ENCODE measurements at places on chromosomes 6 and 20. TPM values are rescaled to one million over a fixed set of nuclear protein-coding genes. Genes with fewer than 3 reads are reported as not detected.

- DNase-seq: no peak
Measured at GRCh38 chr6:137806914-137807682, 60.0 kb upstream of the TNFAIP3 start.

GRCh38 chr6:30922447-30922852, 8.4 kb downstream of the VARS2 start:
- DNase-seq: peak; percentile 20

GRCh38 chr6:33732817-33733708, 13.6 kb downstream of the IP6K3 start:
- DNase-seq: no peak

- DNase-seq: no peak
Measured at GRCh38 chr6:88454658-88455057, 288.5 kb upstream of the CNR1 start.

DNA sequence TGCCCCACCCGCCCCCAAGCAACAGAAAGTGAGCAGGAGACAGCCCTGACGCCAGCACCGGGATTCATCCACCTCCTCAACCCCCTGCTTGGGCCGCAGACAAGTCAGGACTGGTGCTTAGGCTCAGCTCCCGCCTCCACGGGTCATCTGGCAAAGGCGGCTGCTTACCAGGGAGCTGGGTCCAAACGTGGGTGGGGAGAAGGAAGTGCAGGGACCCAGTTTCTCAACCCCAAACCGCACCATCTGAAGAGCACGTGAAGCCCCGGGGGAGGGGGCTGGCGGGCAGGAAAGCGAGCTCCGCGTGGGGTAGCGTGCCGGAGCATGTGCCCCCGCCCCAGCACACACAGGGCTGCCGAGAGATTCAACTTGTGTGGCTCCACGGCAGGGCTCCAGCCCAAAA, 87.2 kb downstream of the BMP7 start:
- DNase-seq: no peak

- DNase-seq: no peak
Measured at GRCh38 chr6:112695001-112695400, 347.9 kb downstream of the RFPL4B start.

- no peak for DNase-seq
Measured at GRCh38 chr20:32153771-32154170, 44.3 kb downstream of the TM9SF4 start.

Gene SIRPG
- not detected for total RNA-seq

DNA sequence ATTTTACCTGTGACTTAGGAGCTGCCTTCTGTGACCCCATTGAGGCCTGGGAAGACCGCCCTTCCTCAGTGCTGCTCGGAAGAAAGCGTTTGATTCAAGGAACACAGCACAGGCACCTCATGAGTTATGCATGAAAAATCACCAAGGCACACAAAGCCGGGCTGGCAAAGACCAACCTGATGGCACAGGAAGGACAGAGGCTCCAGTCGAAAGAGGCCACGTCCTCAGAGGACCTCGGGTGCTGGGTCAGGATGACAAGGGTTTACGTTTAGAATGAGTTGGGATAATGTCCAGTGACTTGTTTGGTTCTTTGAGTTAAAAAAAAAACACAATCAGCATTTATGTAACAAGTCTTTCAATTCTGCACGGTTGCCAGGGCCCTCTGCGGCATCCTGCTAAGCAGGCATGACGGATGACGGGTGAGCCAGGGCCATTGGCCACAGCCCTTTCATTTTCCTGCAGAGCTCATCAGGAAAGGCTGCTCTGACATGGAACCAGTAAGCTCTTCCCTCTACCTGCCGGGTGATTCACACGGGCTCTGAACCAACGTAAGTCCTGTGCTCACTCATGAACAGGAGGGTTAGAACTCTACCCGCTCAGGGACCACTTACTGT, 112.8 kb downstream of the DACT2 start:
- DNase-seq: no peak

Gene GSTA3
- total RNA-seq: not detected

Gene C6orf118
- not detected for total RNA-seq

- no peak for DNase-seq
Measured at GRCh38 chr6:63352544-63353285, 32.9 kb upstream of the LGSN start.

GRCh38 chr20:53672484-53673129, 79.0 kb upstream of the ZNF217 start:
- DNase-seq: no peak

DNA sequence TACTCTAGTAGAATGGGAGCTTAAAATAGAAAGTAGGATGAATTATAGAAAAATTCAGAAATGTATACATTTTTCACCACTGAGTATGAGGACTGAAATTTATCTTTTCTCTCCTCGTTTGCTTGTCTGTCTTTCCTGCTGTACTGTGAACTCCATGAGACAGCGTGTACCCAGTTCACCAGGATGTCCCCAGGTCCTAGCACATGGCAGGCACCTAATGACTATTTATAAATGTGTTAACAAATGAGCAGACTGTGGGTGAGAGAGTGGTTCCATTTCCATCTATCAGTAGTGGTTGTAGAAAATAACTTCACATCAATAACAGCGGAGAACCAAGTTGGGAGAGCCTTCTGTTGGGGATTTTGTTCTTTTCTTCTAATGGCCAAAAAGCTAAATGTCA, 106.3 kb downstream of the NUS1 start:
- no peak for DNase-seq

Gene OR2H2
- not detected for total RNA-seq

- DNase-seq: no peak
Measured at GRCh38 chr6:93366506-93366905, 52.9 kb downstream of the EPHA7 start.

Gene HLA-DOA
- total RNA-seq: 1.2 TPM

GRCh38 chr6:118886641-118887040, 7.3 kb upstream of the ASF1A start:
- no peak for DNase-seq

- DNase-seq: no peak
Measured at GRCh38 chr20:38216201-38216600, 44.3 kb downstream of the KIAA1755 start.

GRCh38 chr6:153070756-153071155, 60.3 kb downstream of the RGS17 start:
- no peak for DNase-seq

Gene UBD
- 0.35 TPM for total RNA-seq

Gene PAK1IP1
- total RNA-seq: 10.4 TPM

GRCh38 chr6:33576668-33577067, 3.4 kb downstream of the BAK1 start:
- no peak for DNase-seq

DNA sequence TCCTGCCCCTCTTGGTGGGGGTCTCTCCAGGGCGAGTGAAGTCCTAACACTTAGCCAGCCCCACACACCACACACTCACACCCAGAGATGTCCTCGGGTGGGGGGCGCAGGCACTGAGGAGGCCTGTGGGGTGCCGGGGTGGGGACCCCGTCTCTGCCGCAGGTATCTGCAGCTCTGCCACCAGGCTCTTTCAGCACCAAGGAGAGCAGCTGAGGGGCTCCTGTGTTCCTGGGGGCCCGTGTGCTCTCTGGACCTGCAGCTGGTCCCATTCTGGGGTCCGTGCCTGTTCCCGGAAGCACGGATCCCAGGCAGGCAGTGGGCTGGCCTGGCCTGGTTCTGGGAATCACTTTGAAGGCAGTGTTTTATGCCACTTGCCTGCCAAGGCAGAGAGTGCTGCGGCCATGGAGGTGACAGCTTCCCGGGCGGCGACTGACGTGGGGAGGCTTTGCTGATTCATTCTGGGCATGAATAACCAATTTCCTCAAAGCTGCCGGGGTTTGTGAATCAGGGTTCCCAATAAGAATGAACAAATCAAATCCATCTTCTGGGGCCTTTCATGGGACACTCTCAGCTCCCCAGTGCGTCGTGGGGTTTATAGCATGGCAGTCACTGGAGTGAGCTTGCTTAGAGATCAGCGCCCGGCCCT, 54.4 kb upstream of the SLCO4A1 start:
- DNase-seq: no peak

DNA sequence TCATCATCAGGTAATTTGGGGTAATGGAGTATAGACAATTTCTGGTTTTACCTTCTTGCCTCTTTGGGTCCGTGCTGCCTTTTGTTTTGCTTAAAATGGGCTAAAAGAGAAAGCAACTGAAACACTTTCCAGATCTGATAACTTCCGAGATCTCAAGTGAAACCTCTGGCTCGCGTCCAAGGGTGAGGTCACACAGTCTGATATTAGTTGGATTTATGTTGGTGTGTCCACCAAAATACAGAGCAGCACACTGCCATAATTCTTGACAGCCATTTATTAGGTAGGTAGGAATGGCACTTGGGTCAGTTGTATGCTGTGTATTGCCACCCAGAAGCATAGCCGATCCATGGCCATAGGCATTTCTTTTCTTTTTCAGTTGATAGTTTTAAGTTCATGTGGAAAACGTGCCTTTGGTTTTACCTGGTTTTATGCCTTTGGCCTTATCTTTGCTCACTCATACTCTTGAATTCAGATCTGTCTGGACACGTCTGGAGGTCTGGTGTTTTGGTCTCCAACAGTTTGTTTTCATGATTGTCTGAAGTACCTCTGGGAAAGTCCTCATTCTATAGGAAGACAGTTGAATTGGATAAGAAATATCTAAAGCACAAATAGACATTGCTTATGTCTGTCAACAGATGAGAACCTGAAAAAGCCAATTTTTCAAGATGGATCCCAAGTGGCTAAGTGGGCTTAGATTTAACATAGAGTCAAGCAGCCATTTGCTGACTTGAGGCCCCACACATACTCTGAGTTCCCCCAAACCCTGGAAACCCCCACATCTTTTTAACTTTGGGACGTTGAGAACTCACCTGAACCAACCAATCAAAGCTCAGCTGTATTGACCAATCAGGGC, 320.8 kb downstream of the SOX4 start:
- DNase-seq: peak; percentile 78

GRCh38 chr20:61284752-61285151, 32.7 kb downstream of the CDH4 start:
- no peak for DNase-seq

GRCh38 chr20:46757754-46758678, 48.6 kb downstream of the SLC2A10 start:
- peak; percentile 69 for DNase-seq

GRCh38 chr20:24469894-24470745, 691 bp downstream of the SYNDIG1 start:
- DNase-seq: no peak

DNA sequence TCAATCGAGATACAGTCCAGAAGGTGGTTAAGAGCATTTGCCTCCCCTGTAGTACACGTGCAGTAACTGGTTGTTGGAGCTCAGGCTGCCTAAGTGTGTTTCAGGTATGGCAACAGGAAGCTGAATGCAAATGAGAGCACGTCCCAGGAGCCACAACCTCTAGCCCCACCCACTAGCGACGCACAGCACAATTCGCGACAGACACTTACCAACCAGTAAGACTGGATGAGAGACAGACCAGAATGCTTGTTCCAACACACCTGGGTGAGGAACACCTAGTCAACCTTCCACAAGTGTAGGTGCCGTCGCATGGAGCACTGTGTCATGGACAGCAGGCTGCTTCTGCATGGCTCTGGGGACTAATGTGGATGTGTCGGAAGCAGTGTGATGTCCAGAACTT, 7.2 kb upstream of the SERPINB1 start:
- DNase-seq: no peak

DNA sequence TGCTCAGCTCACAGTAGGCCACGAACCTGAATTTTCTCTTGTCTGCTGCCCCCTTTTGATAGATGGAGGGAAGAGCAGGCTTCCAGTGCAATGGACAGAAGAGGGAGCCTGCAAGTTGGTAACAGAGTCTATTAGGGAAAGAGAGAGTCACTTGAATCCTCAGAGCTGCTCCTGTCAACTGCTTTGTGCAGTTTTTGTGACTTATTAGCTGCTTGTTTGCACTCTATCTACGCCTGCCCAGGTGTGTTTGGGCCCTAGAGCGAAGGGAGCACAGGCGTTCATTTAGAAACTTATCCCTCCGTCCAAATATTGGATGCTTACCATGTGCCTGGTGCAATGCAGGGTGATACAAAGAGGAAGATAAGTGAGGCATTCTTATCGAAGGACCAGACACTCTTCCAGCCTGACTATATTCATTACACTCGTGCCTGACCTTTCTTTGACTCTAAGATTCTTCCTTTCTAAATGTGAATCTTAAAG, 11.6 kb upstream of the SLC2A12 start:
- peak; percentile 53 for DNase-seq

Gene WFDC2
- total RNA-seq: 1.0 TPM

GRCh38 chr6:147707524-147707923, 199.0 kb downstream of the SAMD5 start:
- DNase-seq: no peak

- DNase-seq: no peak
Measured at GRCh38 chr6:116022841-116023445, 37.7 kb downstream of the FRK start.

Gene ENPP1
- total RNA-seq: 2.2 TPM

Gene DPM1
- total RNA-seq: 36.3 TPM

DNA sequence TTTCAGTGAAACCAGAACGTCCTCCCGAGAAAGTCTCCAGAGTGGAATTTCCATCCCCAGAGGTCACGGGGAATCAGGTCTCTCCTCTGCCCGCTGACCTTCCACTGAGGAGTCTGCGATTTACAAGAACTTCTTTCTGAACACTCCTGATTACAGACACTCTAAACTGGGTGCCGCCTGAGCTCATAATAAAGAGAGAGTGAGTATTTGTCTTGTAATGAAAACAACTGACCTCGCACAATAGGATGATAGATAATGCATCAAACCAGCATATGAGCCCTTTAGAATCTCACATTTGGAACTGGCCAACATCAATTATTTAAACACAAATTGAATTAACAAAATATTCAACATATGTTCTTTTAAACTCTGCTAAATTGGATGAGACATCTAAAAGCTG, 47.5 kb downstream of the DLL1 start:
- no peak for DNase-seq

- no peak for DNase-seq
Measured at GRCh38 chr20:32966881-32967781, 37.1 kb downstream of the SUN5 start.

DNA sequence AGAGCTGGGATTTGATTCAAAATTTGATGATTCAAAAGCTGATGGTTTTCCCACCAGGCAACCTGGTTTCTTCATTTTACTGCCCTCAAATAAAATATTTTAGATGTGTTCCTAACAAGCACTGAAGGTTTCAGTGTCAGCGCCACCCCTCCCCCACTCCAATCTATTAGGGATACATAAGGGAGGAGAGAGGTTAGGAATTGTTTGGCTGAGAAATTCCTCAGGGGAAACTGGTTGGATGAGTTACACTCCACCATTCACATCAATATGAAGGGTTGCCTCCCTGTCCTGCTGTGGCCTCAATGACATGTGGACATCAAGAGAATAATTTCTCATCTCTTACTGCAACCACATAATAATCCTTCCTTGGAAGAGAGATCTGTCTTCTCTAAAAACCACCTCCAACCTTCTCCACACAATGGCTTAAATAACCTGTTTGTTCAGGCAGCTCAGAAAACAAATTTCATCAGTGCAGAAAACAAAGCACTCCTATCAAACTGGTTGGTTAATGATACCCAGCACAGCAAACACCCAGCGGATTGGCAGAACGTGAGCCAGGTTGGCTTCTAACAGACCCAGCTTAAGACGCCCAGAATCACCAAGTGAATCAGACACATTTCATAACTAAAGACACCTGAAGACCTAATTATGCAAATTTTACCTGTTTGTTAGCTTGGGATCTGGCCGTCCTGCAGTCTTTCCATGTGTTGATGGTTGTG, 136.0 kb upstream of the SGK1 start:
- DNase-seq: no peak

All from Right ventricle myocardium superior (tissue), 1 donor.